ENCODE measurements at places on chromosomes 6 and 20.
A peak's percentile ranks its signal among the peaks of the same experiment; 100 is the strongest.

DNA sequence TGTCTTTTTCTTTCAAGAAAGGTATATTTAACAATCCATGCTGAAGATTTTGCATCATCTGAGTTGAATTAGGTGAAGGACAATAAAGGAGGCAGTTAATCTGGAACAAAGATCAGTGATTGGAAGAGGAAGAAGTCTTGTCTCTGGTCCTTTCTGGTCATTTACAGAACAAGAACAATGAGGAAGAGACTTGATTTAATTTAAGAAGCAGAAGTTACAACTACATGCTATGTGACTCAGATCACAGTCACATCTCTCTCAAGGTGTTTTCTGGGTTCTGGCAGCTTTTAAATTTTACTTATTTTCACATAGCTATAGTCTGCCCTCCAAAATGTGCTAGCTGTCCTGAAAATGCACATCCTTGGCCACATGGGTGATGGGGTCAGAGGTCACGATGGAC is 53.5 kb upstream of the DEK start:
- DNase-seq, result no peak

DNA sequence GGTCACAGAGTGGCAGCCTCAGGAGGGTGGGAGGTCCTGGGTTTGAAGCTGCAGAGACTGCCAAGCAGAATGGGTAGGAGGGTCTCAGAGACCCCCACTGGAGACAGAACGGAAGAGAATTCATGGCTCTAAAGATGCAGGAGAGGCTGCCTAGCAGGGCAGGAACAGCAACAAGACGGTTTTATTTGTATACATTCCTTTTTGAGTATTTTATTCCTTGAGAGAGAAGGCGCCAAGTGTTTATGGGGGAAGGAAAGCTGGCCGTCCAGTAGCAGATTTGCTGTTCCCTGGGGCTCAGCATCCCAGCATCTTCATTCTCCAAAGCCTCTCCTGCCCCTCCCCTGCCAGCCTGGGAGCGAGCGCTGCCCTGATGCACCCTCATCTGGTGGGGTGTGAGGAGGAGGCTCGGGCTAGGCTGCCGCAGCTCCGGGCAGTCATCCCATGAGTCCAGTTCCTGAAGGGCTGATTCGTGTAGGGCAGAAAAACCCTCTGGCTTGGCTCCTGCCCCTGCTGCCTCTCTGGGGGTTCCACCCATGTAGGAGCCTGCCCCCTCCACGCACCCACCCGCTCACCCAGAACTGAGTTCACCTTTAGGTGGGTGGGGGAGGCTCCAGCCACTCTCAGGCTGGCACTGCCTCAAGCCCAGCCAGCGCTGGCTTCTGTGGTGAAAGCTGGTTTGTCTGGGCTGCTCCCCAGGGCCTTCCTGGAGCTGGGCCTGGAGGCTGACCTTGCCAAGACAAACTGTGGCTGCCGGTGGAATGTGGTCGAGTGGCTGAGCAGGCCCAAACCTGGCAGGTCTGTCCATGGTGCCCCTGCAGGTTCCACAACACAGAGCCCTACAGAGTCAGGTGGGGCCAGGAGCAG is 32.4 kb downstream of the CPXM1 start:
- peak; percentile 74 for DNase-seq

- peak; percentile 32 for DNase-seq
Measured at GRCh38 chr6:10886691-10887502, at the start of gene SYCP2L. SYCP2L (plus strand) TSS chr6:10887052; CDS start chr6:10887127, 75 bp downstream.

DNA sequence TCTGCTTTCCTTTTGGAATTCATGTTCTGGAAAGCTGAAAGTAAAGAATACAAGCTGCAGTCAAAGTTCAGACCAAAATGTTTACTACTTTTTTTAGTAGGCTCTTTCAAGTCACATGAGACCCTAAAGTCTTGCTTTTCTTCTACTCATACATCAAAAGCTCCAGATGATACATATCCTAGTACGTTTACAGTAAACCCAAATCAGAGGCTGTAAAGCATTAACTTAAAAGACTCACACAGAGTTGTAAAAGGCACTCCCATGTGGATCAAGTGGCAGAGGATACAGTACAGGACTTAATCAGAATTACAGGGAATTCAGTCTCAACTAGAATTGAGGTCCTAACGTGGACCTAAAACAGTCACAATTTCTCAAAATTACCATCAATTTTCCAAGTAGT is 40.7 kb downstream of the STK38 start:
- no peak for DNase-seq

Data from NCI-H2029 (cell line).